H1 (cell line): ENCODE measurements at places on chromosomes 13 and 19.

GRCh38 chr19:2087621-2088100 lies 8.5 kb downstream of the MOB3A start:
- H3K27ac ChIP-seq = no peak overlapping the region
- no peaks in the 10 kb centered on the region for H3K27me3 ChIP-seq
- no peaks in the 10 kb centered on the region for H3K4me1 ChIP-seq
- no peak overlapping the region for H3K4me3 ChIP-seq
- H3K36me3 ChIP-seq = no peaks in the 10 kb centered on the region
- no peak for DNase-seq

DNA sequence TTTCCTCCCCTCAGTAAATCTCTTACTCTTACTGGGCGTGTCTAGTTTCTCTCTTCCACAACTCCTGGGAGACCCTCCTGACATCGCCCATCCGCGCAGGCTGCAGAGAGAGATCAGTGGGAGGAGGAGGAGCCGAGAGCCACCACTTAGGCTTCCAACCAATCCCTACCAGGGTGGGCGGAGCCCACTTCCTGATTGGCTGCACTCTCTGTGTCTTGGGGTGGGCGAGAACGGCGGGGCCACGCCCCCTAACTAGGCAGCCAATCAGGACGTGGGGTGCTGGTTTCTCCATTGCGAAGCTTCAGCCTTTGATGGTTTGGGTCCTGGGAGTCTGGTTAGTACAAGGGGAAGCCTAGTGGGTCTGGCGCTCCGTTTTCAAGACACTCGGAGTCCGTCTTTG lies at the start of gene PMIS2:
PMIS2 (plus strand) TSS at position 326 of the 400 bp plus-strand sequence. CDS start 87 bp downstream, outside the sequence.
- H3K4me1 ChIP-seq = no peaks in the 10 kb centered on the region
- no peaks in the 10 kb centered on the region; the same call in 1 of the 2 replicates for H3K27me3 ChIP-seq
- H3K27ac ChIP-seq = no peak within 1 kb of the TSS
- DNase-seq = peak; percentile 13

- H3K4me1 ChIP-seq = peaks cover 2% of the 10 kb centered on the region; the same call in 1 of the 2 replicates
- peak overlapping the region; percentile 39 for H3K4me3 ChIP-seq
- no peak for DNase-seq
- peaks cover 13% of the 10 kb centered on the region for H3K27me3 ChIP-seq
Measured at GRCh38 chr19:4635754-4636116, 3.6 kb upstream of the TNFAIP8L1 start.

GRCh38 chr19:39355253-39355652 lies 13.0 kb downstream of the SAMD4B start:
- H3K4me1 ChIP-seq = no peaks in the 10 kb centered on the region
- H3K4me3 ChIP-seq = no peak overlapping the region
- H3K36me3 ChIP-seq = peaks cover 40% of the 10 kb centered on the region
- DNase-seq = no peak

GRCh38 chr19:12272386-12272785 lies 22.3 kb downstream of the ZNF44 start:
- no peak overlapping the region for H3K4me3 ChIP-seq
- no peaks in the 10 kb centered on the region for H3K4me1 ChIP-seq
- no peak overlapping the region for H3K27ac ChIP-seq
- no peak for DNase-seq
